CD4-positive, alpha-beta T cell treated with Interleukin-10 for 1 hour (primary cell): ENCODE measurements at places on chromosomes 16 and 17.

DNA sequence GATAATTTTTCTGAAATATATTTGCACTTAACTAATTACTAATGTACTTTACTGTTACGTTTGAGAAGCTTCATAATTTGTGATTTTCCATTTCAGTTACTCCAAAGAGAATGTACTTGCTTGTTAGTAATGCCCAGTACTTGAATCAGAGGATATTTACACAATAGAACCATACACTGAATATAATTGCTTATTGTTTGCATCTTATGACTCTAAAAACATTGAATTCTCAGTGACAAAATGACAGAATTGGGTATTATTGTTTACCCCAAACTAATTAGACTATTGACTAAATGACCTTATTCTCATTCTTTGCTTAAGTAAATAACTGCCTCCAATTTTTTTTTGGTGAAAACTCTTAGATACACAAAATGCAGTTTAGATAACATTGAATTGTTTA lies 8.9 kb downstream of the CCP110 start:
- no peak for DNase-seq

- no peak for DNase-seq
Observed at GRCh38 chr16:20976576-20976975, 76.0 kb downstream of the LYRM1 start.

- no peak for DNase-seq
Observed at GRCh38 chr16:86681031-86681756, 102.8 kb downstream of the FOXL1 start.

- DNase-seq, result peak; percentile 71
Observed at GRCh38 chr17:50779747-50780353, 12.5 kb upstream of the ANKRD40CL start.

- DNase-seq, result no peak
Observed at GRCh38 chr17:77003699-77004098, 135.5 kb downstream of the MGAT5B start.

DNA sequence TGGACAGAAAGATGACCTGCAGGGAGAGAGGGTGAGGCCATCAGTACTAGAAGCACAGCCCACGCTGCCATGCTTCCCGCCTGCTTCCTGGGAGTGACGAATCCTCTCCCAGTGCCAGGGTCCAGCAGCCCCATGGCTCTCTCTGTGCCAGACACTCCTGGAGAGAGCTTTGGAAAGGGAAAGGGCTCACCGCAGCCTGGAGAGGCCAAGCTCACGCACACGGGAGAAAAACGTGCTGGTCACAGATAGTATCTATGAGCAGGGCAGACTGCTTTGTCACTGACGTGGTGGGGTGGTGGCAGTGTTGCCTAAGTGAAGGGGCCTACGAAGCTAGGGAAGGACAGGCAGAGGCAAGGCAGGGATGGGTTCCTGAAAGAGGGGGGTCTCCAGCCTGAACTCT lies 5.4 kb downstream of the WBP2 start:
- no peak for DNase-seq

- DNase-seq, result no peak
Observed at GRCh38 chr17:80286638-80286960, 25.9 kb downstream of the RNF213 start.

DNA sequence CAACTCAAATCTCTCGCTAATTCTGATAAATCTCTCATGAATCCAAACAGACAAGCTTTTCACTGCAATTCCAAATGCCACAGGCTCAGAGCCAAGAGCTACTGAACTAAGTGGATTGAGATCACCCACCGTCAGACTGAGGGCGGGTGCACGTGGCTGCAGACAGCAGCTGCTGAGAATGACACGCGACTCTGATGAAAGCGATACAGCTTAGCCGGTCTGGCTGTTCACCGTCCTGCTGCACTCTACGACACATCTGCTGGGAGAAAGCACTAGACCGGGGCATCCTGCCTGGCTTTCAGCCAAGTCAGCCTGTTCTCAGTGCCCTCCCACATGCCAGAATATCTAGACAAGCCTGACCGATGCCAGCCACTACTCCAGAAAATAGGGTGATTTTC lies 42.6 kb downstream of the KLHDC4 start:
- DNase-seq, result peak; percentile 29

GRCh38 chr17:65027305-65027704 lies 29.2 kb downstream of the GNA13 start:
- peak; percentile 72 for DNase-seq

DNA sequence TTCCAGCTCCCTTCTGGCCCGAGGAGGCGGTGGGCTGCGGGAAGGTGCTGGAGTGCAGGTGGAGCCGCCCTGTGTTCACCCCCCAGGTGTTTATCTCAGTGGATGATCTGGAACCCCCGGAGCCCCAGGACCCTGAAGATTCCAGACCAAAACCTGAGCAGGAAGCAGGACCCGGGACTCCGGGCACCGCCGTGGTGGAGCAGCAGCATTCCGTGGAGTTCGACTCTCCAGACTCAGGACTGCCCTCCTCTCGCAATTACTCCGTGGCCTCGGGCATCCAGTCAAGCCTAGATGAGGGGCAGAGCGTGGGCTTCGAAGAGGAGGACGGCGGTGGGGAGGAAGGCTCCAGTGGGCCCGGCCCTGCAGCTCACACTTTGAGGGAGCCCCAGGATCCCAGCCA lies 25.5 kb downstream of the MNT start:
- no peak for DNase-seq

DNA sequence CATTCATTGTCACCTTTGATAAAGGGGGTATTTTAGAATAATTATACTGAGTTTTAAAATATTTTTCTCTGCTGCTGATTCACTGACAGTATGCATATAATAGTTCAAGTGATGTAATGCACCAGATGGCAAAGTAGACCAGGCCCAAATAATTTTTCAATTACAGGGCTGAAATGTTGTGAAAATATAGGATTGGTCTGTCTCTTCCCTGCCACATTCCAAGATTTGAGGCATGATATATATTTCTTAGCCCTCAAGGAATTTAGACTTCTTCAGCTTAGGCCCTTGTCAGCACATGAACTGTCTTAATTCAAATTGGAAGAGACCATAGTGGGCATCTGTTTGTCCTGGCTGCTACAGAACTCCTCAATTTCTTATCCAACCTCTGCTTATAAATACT lies 39.2 kb upstream of the SLC12A3 start:
- DNase-seq, result no peak

GRCh38 chr16:82655072-82655714 lies 28.4 kb downstream of the CDH13 start:
- DNase-seq, result peak; percentile 87

GRCh38 chr16:8187782-8188372 lies 402.4 kb downstream of the TMEM114 start:
- DNase-seq, result no peak

- DNase-seq, result peak; percentile 90
Observed at GRCh38 chr16:25066747-25067631, 44.6 kb upstream of the LCMT1 start.

GRCh38 chr17:16926061-16926511 lies 45.8 kb downstream of the TNFRSF13B start:
- no peak for DNase-seq

- DNase-seq, result no peak
Observed at GRCh38 chr17:12826431-12826830, 37.1 kb downstream of the ARHGAP44 start.

DNA sequence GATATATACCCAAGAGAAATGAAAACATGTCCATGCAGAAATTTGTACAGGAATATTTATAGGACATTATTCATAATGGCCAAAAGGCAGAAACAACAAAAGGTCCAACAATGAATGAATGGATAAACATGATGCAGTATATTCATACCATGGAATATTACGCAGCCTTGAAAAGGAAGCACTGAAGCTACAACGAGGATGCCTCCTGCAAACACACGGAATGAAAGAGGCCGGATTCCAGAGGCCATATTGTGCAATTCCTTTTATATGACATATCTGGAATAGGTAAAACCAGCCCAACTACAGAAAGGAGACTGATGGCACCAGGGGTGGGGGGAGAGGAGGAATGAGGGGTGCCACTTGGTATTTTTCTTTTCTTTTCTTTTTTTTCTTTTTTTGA lies 14.5 kb upstream of the CHMP6 start:
- no peak for DNase-seq

- no peak for DNase-seq
Observed at GRCh38 chr17:320139-320538, 32.5 kb downstream of the RPH3AL start.

GRCh38 chr16:74577882-74578366 lies 29.0 kb downstream of the GLG1 start:
- DNase-seq, result no peak

DNA sequence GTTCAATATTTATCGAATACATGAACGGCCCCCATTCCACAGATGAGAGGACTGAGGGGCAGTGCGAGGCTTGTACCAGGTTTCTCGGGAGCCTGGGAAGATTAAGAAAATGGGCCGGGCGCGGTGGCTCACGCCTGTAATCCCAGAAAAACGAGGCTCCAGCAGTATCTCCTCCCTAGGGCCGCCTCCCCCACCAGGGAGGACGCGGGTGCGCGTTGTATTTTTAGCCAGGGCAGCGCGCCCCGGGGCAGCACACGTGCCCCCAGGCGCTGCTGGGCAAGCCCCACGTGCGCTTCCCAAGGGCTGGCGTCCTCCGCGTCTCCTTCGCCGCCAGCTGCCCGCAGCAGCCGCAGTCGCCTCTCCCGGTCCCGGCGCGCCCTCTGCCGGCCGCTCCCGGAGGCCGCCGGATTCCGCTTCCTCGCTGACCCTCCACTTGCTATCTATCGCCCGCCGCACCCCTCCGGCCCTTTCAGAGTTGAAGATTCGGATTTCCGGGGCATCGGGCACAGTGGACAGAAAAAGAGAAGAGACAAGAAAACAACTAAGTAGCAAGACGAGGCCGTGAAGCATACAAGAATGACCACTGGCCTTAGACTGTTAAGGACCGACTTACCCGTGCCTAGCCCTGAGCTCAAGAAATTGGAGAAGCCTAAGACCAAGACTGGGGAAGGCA lies 1.9 kb upstream of the YBX2 start:
- DNase-seq, result peak; percentile 71

GRCh38 chr17:35423761-35424160 lies 8.5 kb downstream of the SLFN12 start:
- no peak for DNase-seq

- DNase-seq, result no peak
Observed at GRCh38 chr17:14089179-14089578, 19.9 kb downstream of the COX10 start.

DNA sequence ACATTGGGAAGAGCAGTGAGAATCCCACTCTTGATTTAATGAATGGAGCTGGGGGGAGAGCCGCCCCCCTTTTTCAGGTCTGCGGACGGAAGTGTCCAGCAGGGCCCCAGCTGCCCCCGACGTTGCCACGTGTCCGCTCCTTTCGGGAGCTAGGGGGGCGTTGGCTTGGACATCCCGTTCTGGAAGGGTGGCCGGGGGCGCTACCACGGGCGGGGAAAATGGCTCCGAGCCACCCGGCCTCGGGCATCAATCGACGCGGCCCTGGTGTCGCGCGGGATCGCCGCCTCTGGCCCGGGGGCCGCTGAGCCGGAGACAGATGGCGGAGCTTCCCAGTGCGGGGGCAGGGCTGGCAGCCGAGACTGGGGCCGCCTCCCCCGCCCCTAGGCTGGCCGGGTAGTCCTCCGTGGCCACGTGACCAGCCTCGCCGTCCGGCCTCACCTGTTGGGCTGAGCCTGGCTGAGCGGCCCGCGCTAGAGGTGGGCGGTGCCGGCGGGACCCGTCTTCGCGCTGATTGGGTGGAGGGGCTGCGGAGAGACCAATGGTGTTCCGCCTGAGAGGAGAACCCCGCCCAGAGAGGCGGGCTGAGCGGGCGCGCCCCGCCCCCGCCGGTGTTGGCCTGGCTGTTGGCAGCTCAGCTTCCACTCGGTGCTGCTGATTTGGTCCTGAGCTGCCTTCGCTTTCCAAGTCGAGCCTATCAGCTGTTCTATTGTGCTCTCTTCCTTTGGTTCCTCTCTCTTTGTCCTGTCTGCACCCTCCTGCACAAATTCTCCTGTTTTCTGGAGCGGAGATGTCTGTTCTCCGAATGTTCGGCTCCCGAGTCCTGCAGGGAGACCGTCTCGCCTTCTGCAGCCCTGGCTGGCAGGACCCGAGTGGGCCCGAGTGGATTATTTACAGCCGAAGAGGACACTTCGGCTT lies 8.3 kb downstream of the HS3ST3B1 start:
- peak; percentile 95 for DNase-seq

DNA sequence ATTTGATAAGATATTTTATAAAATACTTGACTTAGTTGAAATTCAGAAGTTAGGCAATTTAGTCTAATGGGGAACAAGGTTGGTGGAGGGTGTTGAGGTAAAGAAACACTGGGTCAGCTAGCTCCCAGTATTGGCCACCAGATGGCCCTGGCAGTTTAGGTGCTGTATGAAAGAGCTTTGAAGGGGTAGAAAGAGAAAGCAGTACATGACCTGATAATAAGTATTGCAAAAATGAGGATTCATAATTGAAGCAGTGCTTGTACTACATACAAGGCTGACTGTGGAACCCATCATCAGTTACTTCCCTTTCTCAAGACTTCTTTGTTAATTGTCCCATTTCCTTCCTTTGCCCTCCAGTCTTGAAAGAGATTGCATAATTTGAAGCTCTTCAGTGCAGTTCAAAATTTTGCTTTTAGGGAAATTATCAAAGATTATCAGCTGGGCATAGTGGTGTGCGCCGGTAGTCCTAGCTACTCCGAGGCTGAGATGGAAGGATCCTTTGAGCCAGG lies 29.4 kb downstream of the TANC2 start:
- DNase-seq, result peak; percentile 19

GRCh38 chr17:80667462-80668277 lies 123.0 kb downstream of the RPTOR start:
- peak; percentile 21 for DNase-seq

DNA sequence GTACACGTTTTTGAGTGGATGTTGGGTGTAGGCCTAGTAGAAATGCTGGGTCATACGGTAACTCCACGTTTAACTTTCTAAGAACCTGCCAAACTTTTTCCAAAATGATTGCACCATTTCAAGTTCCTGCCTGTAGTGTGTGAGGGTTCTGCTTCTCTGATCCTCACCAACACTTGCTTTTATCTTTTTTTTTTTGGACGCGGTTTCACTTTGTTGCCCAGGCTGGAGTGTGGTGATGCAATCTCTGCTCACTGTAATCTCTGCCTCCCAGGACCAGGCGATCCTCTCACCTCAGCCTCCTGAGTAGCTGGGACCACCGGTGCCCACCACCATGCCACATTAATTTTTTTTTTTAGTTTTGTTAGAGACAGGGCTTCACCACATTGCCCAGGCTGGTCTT lies 23.5 kb downstream of the ZNF750 start:
- DNase-seq, result no peak

DNA sequence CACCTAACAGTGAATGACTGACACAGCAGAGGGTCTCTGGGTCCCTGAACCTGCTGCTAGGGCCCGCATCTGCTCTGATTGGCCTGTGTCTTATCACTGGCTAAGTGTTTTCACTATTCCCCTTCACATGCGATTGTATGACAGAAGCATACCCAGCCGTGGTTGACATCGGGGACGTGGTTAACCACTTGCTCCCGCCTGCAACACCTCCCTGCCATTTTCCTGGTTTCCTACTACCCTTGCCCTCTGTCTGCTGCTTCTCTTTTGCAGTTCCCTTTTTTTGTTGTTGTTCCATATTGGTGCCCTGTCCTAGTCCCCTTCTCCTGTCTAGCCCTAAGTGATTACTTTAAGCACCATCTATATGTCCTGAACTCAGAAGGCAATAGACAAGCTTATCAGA lies 177.0 kb downstream of the RGS9 start:
- DNase-seq, result no peak
